ENCODE measurements at places on chromosomes 1 and 21.

DNA sequence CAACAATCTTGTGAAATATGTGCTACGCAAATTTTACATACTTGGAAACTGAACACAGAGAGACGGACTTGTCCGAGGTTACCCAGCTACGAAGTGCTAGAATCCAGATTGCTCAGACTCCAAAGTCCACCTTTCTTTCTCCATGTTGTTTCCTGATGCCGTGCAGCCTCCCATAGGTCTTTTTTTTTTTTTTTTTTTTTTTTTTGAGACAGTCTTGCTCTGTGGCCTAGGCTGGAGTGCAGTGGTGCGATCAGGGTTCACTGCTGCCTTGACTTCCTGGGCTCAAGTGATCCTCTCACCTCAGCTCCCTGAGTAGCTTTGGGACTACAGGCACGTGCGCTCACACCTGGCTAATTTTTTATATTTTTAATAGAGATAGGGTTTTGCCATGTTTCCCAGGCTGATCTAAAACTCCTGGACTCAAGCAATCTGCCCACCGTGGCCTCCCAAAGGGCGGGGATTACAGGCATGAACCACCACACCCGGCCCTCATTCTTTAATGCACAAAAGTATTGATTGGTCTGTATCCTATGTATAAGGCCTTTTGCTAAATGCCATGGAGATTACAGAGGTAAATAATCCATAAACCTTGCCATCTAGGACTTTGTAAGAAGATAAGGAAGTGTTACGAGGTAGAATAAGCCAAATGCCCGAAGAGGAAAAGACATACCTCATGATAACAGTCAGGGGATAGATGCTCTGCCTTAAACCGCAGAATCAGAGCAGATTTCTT lies 92.8 kb downstream of the C1orf21 start:
- DNase-seq = no peak

- DNase-seq = no peak
Observed at GRCh38 chr1:150366416-150367296, 2.7 kb downstream of the RPRD2 start.

DNA sequence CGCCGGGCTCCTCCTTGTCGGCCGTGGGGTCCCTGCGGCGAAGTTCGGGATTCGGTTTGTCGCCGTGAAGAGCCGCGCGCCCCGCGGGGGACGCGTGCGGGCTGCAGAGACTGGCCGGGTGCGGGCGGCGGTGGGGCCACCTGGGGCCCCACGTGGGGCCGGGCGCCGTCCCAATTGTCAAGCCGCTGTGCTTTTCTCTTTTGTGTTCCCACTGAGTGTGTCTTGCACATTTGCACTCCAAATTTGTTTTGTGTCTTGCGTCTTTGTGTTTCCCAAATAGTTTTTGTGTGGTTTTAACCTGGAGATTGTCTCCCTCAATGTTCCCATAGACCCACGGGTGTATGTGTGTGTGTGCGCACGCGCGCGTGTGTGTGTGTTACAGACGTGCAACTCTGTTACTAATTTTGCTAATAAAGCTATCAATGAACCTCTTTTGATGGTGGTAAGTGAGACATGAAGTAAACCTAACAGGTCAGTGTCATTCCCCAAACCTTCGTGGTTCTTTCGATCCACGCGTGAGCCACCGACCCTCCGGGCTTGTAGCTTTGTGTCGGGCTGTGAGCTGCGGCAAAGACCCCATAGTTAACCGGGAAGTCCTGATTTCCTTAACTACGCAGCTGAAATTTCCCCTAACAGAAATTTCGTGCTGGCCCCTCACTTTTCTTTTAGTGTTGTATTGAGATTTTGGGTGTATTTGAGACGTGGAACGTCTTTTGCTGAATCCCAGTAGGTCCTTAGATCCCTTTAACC lies 708 bp downstream of the PRDM2 start:
- no peak for DNase-seq

- no peak for DNase-seq
Observed at GRCh38 chr1:72516264-72516663, 233.9 kb upstream of the NEGR1 start.

DNA sequence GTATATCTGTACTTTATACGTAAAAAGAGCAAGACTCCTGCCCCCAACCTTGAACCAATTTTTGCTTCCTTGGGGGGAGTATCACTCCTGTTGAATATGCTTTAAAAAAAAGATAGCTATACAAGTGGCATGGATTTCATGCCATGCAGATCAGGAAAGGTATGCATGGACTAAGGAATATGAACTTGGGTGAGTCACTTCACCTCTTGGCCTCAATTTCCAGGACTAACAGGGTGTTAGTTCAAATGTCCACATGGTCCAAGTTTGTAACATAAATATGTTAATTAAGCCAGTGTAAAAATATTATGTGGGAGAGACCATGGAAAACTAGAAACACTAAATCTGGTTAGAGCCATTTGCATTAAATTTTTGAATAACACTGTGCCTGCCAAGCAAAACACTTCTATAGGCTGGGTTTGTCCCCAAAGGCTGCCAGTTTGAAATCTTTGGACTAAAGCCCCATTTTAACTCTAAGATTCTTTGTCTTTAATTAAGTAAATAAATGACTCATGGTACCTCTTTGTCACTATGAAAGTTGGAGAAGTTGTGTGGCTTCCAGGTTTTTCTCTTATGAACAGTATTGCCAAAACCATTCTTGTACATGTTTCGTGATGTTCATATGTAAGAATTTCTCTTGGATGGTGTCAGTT lies 33.1 kb downstream of the FAM177B start:
- DNase-seq = no peak

DNA sequence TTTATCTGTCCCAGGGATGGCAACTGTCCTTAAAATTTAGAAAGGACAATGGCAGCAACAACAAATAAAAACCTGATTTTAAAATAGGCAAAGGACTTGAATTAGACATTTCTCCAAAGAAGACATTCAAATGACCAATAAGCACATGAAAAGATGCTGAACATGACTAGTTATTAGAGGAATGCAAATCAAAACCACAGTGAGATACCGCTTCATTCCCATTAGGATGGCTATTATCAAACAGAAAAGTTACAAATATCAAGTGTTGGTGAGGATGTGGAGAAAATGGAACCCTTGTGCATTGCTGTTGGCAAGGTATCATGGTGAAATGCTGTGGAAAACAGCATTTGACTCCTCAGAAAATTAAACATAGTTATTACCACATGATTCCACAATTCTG lies 120.7 kb downstream of the CRB1 start:
- DNase-seq = no peak

GRCh38 chr1:228478912-228479711 lies 8.1 kb upstream of the RNF187 start:
- DNase-seq = no peak

DNA sequence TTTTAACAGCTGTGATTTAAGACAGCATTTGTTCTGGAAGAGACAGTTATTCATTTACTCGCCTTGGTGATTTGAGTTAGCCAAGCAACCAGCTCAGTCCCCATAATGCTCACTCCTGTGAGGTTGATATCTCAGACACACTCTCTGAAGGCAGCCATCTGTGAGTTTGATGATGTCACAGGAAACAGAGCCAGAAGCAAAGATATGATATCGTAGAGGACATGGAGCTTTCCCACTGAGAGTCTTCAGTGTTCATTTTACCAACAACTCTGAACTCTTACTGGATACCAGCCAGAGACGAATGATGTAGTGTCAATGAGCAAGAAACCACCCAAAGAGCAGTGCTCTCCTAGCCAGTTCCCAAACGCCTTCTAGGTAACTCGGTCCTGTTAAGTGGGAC lies 219.4 kb downstream of the SLC35F3 start:
- DNase-seq = no peak

- no peak for DNase-seq
Observed at GRCh38 chr1:60386249-60386648, 312.7 kb upstream of the C1orf87 start.

- DNase-seq = no peak
Observed at GRCh38 chr1:20210736-20211460, 24.6 kb upstream of the PLA2G2C start.

- DNase-seq = no peak
Observed at GRCh38 chr1:61093525-61094137, 11.3 kb downstream of the NFIA start.

GRCh38 chr1:221418346-221418745 lies 323.5 kb downstream of the DUSP10 start:
- DNase-seq = no peak

DNA sequence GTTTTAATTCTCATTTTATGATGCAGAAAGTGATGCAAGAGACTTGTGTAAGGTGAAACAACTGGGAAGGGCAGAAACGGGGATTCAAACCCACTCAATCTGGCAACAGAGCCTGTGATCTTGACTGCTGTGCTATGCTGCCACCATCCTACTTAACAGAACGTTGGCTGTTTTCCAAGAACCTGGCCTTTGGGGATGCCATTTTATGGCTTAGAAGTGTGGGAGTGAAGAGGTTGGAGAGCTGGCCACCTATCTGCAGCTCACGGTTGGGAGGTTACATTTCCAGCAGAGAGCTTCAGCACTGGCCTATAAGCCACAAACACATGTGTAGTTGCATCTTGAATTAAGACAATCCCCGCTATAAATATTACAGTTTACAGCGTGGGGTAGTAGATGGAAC lies 235.3 kb downstream of the PRDM2 start:
- DNase-seq = no peak

DNA sequence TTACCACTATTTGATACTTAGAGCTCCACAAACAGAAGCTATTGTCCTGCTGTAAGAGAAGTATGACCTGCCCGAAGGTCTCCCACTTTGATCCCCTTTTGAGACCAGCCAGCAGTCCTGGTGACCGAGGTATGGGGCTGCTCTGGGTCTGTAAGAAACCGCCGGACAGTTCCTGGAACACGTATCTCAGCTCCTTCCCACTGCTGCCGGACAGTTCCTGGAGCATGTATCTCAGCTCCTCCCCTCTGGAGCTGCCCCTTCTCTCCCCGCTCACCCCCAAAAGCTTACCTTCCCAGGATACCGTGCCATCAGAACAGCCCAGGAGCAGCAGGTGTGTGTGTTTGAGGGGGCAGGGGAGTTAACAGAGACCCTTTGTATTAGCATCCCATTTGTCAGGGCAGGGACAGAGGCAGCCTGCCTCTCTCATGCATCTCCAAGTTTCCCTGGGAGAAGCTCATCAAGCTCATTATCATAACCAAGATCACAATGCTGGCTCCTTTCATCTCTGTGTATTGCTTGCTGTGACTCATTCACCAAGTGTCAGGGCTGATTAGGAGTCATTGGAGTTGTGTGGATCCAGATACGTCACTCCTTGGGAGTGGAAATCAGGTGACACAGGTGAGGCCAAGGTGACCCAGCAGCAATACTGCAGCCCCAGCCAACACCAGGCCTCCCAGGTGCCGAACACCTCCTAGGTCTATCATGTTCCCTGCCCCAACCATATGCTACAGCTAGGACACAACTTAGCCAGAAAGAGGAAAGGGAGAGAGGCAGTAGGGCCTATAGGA lies 25.3 kb downstream of the OPTC start:
- no peak for DNase-seq

DNA sequence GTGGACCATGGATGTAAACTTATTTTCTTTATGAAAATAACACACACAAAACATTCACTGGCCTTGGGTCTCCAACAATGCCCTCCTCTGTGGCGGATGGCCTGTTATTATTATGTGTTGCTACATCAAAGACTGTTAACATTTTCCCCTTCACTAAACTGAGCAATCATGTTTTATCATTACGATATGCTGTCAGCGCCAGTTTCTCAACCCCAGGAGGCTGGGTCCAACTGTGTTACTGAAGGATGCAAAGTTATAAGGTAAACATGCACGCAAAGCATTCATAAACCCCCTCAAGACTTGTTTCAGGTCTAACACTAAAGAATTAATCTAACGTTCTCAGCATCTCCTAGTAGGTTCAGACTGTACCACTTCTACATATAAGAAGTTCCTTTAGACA lies 6.0 kb upstream of the DUSP10 start:
- no peak for DNase-seq

DNA sequence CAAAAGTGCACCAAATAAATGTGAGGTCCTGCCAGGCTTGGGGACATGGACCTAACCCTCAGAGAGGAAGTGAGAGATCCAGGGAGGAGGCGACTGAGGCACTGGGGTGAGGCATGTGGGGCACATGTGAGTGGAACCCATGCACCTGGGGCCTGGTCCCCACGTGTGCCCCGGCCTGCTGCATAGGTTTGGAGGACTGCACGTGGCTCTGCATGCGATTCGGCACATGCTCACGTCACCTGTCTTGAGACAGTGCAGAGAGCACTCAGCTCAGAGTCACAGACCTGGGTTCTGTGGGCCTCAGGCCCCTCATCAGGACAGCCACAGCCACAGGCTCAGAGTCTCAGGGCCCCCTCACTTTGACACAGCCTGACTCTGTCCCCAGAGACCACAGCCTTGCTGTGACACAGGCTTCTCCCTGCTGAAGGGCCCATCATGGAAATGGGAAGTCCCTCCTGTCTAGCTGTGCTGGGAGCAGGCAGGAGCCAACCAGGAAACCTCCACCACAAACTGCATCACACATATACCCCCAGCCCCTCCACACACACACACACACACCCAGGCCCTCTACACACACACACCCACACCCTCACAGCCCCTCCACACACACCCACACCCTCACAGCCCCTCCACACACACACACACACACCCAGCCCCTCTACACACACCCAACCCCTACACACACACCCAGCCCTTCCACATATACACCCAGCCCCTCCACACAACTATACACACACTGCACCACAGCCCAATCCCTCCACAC lies 48.2 kb downstream of the SLC9A1 start:
- no peak for DNase-seq

DNA sequence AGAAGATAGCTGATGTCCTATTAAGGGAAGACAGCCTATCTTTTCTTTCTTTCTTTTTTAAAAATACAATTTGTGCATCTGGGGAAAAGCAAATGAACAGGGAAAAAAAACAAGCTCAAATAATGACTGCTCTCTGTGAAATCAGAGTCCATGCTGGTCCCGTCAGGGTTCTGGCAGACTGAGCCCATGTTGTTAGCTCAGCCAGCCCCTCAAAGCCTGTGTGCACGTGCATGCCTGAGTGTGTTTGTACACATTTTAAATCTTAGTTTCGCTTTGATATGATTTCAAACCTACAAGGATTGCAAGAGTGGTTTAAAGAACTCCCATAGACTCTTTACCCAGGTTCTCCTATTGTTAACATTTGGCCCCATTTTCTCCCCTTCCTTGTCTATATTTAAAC lies 231.8 kb upstream of the GREM2 start:
- DNase-seq = no peak

DNA sequence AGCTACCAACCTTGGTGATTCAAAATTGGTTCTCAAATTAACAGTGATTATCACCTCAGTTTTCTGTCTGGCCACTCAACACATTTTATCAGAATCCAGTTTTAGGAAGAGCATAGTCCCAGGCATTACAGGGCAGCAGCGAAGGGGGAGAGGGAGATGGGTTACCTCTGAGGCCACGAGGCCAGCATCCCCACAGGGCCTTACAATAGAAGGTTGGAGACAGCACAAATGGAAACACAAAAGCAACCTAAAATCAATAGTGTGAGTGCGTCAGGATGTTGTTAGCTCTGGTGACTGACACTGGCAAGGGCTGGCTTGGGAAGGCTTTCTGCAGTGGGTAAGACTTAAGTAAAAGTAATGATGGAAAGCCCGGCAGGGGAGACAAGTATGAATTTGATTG lies 79.5 kb downstream of the JAK1 start:
- DNase-seq = no peak

DNA sequence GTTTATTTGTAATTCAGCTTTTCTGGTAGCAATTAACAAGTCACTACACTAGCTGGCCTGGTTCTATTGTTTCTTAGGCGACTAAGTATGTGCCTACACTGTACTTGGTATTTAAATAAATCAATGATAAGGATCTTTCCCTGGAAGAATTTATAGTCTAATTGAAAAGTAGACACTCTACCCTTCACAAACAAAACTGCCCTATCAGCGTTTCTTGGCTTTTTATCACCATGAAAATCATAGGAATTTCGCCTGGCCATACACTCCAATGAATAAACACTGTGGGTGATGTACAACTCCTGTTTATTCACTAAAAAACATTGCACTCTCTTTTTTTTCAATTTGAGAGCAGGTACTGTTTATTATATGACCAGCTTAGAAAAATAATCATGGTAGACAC lies 702.9 kb upstream of the ADGRL2 start:
- no peak for DNase-seq

Measured in stimulated activated CD4-positive, alpha-beta T cell treated with anti-CD3 and anti-CD28 coated beads, Interleukin-12 subunit alpha, Interleukin-12 subunit beta, amount 100 ng/mL, for 48 hours (primary cell).